Right atrium auricular region (tissue), 2 donors: ENCODE measurements at places on chromosomes 4 and X. TPM values are rescaled to one million over a fixed set of nuclear protein-coding genes. Genes with fewer than 3 reads are reported as not detected.

The PRKG2 gene
- total RNA-seq, result 20.7 TPM

The AVPR2 gene
- total RNA-seq, result 4.7 TPM

The SMIM10 gene
- total RNA-seq, result 4.9 TPM

The GPR34 gene
- 8.5 TPM for total RNA-seq

The PHEX gene
- total RNA-seq, result not detected

The PGAM4 gene
- total RNA-seq, result not detected

The AKAP17A gene
- total RNA-seq, result 19.3 TPM

The PAGE5 gene
- not detected for total RNA-seq

The ETNPPL gene
- 5.7 TPM for total RNA-seq

The CXCL11 gene
- total RNA-seq, result not detected

The GUCY1A1 gene
- 52.5 TPM for total RNA-seq

The F8A3 gene
- total RNA-seq, result 9.2 TPM

The PPP4R3C gene
- not detected for total RNA-seq

The TMSB15A gene
- not detected for total RNA-seq

The EXOC1L gene
- not detected for total RNA-seq

The MGAT4D gene
- not detected for total RNA-seq

The PLK4 gene
- total RNA-seq, result not detected

The ARHGAP4 gene
- 7.6 TPM for total RNA-seq

The CT45A10 gene
- total RNA-seq, result not detected

The VCX3B gene
- not detected for total RNA-seq

The KCND1 gene
- 1.5 TPM for total RNA-seq

The MAMLD1 gene
- total RNA-seq, result 3.3 TPM

The PROM1 gene
- 8.1 TPM for total RNA-seq

The MAGEA2B gene
- not detected for total RNA-seq

The F8A2 gene
- not detected for total RNA-seq

The RASSF6 gene
- not detected for total RNA-seq

The AKAP4 gene
- not detected for total RNA-seq

The SULT1E1 gene
- not detected for total RNA-seq

The KLHL15 gene
- total RNA-seq, result 5.7 TPM

The FAM156A gene
- total RNA-seq, result 4.3 TPM

The SOX3 gene
- total RNA-seq, result not detected

The COL4A5 gene
- total RNA-seq, result 6.5 TPM

The LIMCH1 gene
- 76.1 TPM for total RNA-seq

The CXorf49 gene
- total RNA-seq, result not detected

The CT55 gene
- total RNA-seq, result not detected

The MAP7D2 gene
- total RNA-seq, result 0.56 TPM

The MAGEB4 gene
- not detected for total RNA-seq

The FIP1L1 gene
- total RNA-seq, result 32.8 TPM

The SYN1 gene
- 7.0 TPM for total RNA-seq

The DNASE1L1 gene
- 84.0 TPM for total RNA-seq

The COX7B2 gene
- not detected for total RNA-seq

The CT45A2 gene
- total RNA-seq, result not detected

The PFKFB1 gene
- total RNA-seq, result not detected

The HSD17B13 gene
- total RNA-seq, result not detected

The HPGDS gene
- 0.63 TPM for total RNA-seq

The HSFX4 gene
- total RNA-seq, result not detected

The XKRX gene
- total RNA-seq, result not detected

The CXXC4 gene
- 4.1 TPM for total RNA-seq

The IGFBP7 gene
- 866 TPM for total RNA-seq

The ZFP42 gene
- total RNA-seq, result not detected

The FOXR2 gene
- not detected for total RNA-seq

The GAGE2A gene
- not detected for total RNA-seq
